NCI-H1436 (cell line): ENCODE measurements at places on chromosomes 2 and 18.

- no peak for DNase-seq
These were observed 34.8 kb upstream of the ACAA2 start for GRCh38 chr18:49848115-49848514.

GRCh38 chr18:62757399-62758010 lies 42.2 kb downstream of the PHLPP1 start:
- DNase-seq = no peak

GRCh38 chr2:160582490-160583145 lies 89.0 kb upstream of the RBMS1 start:
- DNase-seq = no peak

DNA sequence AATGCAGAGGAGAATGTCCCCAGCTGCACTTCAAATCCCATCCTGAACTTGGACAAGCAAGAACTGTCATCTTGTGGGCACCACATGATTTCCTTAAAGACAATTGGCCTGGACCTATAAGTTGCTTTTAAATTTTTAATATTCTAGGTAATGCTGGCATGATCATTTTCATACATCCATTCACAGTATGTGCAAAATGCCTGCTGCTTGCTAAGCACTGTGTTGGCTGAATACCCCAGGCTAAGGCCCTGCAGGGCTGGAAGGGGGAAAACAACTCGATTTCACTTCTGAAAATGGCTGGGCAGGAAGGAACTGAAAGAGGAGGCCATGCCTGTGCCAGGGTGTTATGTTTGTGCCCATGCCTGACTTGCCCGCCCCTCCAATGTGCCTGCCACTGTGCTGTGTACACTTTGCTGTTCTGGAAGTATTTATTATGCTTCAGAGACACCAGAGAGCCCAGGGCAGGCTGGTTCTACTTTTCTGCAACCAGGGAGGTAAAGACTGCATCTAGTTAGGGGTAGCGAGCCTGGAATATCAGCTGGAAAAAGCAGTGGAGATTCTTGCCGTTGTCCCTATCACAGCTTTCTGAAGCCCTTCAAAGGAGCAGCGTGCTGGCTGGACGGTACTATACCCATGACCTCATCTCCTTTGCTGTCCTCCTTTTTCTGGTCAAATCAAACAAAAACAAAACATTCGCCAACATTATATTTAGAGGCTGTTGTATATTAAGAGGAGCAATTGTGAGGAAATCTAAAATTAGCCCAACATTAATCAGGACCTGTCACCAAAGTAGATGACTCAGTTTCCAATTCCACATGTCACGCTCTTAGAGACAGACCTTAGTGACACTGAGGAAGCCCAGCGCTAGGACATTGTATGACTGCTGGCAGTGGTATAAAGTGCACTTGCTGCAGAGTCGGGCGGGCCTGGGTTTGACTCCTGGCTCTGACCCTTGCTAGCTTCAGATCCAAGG lies 158.1 kb downstream of the DDX1 start:
- DNase-seq = no peak

- no peak for DNase-seq
These were observed 78.6 kb downstream of the ARMC9 start for GRCh38 chr2:231276987-231277386.

- no peak for DNase-seq
These were observed 1123.7 kb downstream of the TDRD15 start for GRCh38 chr2:22247466-22247865.
